H1 (cell line): ENCODE measurements at places on chromosomes 11 and 22.
A peak's percentile ranks its signal among the peaks of the same experiment; 100 is the strongest.

GRCh38 chr11:120089036-120090001 is 48.6 kb downstream of the TRIM29 start:
- H3K36me3 ChIP-seq: no peaks in the 10 kb centered on the region
- H3K27me3 ChIP-seq: peaks cover 2% of the 10 kb centered on the region; the same call in 1 of the 2 replicates
- no peak overlapping the region for H3K27ac ChIP-seq
- DNase-seq: no peak
- no peaks in the 10 kb centered on the region for H3K4me1 ChIP-seq

DNA sequence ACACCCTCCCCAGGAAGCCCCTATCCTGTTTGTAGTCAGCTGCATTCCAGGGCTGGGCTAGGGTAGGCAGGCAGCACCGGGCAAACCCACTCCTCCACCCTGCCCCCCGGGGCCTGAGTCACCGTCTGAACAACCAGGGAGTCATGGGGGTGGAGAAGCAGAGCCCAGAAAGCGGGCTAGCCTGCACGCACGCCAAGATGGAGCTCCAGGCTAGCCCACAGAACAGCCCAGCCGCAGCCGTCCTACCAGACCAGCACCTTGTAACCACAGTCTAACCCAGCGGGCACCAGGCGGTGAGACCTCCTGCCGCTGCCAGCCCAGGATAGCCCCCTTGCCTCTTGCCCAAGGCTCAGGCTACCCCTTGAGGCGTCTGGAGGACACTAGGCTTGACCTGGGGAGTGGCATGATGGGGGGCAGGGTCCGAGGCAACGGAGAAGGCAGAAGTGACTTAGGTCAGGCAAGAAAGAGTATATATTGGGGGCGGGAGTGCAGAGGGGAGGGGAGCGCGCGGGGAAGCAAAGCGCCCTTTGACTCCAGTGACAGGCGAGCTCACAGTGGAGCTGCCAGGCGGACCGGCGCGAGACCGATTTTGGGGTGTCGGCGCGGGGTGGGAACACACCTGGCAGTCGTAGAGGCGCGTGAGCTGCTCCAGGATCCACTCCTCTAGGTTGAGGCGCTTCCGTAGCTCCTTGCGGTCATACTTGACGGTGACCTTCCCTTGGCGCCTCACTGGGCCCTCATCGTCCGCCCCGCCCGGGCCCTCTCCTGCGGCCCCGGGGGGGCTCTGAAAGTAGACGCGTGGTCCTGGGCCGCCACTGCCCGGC is 734 bp downstream of the PPP1R14B start:
- H3K36me3 ChIP-seq: peaks cover 17% of the 10 kb centered on the region
- peak overlapping the region; percentile 56 for H3K4me3 ChIP-seq
- H3K4me1 ChIP-seq: peaks cover 41% of the 10 kb centered on the region
- no peak for DNase-seq

DNA sequence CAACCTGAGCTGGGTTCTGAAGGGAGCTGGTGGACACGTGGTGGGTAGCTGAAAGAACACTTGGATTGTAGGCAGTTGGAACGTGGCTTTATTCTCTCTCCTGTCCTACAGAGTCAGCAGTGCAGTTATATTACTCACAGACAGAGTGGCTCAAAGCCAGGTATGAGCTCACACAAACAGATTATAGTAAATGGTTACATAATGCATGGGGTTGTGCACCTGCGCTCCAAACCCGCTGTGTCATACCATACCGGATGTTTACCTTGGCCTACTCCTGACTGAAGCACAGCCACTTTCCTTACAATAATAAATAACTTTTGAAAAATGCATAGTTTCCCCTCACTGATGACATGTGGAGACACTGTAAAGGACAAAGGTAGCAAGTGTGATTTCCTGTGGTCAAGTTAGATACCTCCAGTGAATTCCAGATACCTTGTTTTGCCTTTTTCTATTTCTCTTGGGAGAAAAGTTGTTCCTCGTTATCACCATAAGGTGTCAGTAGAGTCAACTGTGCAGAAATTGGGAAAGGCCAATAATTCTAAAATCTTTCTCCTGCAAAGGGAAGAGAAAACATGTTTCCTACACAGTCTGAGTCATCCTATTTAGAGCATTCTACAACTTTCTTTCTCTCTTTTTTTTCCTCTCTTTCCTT is 13.5 kb downstream of the MS4A6A start:
- H3K4me3 ChIP-seq: no peak overlapping the region
- no peaks in the 10 kb centered on the region for H3K4me1 ChIP-seq
- no peaks in the 10 kb centered on the region for H3K27me3 ChIP-seq
- peak; percentile 49 for DNase-seq
- H3K27ac ChIP-seq: no peak overlapping the region

DNA sequence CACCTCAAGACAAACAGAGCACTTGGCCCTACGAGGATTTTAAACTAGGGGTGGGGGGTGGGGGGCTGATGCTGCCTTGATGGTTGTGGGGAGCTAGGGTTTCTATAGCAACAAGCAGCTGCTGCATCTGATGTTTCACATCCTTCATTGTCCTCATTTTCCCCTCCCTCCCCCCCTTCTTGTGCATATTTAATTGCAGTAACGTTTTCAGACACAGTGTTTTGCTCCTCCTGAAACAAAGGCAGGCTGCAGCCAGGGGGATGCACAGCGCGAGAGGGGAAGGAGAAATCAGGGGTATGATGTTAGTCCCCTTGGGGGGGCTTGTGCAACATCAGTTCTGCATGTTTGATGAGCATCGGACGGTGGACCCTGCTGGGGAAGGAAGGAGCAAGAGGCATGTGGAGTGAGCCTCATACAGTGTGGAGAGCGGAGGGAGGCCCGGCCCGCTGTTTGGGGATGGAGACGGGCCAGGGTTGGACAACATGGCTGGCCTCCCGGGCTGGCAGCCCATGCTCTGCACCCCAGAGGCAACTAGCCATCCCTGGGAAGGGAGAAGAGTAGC is 208.3 kb downstream of the CEP164 start:
- no peak overlapping the region for H3K4me3 ChIP-seq
- peaks cover 1% of the 10 kb centered on the region; the same call in 1 of the 2 replicates for H3K4me1 ChIP-seq
- H3K36me3 ChIP-seq: no peaks in the 10 kb centered on the region

GRCh38 chr11:64726867-64727530 is 4.0 kb upstream of the NRXN2 start:
- H3K27me3 ChIP-seq: peaks cover 9% of the 10 kb centered on the region
- no peak overlapping the region for H3K27ac ChIP-seq
- no peak overlapping the region for H3K4me3 ChIP-seq
- DNase-seq: no peak

DNA sequence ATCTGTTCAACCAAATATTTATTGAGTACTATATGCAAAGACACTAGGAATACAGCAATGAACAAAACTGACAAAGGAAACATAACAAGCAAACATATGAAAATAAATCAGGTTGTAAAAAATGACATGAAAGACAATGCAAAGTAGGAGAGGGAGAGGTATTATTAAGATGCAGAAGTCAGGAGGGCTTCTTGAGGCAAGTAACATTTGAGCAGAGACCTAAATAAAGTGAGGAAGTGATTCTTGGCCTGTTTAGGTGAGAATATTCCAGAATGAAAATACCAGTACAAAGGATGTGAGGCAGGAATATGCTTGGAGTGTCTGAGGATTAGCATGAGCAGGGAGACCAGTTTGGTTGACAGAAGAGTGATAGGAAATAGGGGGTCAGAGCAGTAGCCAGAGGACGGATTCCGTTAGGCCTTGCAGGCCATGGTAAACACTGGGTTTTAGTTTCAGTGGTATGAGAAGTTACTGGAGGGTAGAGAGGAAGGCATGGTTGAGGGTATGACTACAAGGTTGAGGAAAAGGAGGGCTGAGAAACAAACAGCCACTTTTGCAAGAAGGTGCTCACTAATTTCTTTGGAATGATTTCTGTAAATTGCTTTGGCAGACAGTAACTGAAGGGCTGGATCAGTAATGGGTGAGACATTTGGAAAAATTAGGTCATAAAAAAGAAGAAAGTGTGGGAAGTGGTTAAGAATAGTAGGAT is 191.9 kb downstream of the SWAP70 start:
- H3K27me3 ChIP-seq: no peaks in the 10 kb centered on the region
- H3K4me1 ChIP-seq: no peaks in the 10 kb centered on the region
- DNase-seq: no peak
- H3K36me3 ChIP-seq: peaks cover 8% of the 10 kb centered on the region
- H3K27ac ChIP-seq: no peak overlapping the region
- no peak overlapping the region for H3K4me3 ChIP-seq

- no peak overlapping the region for H3K4me3 ChIP-seq
- no peak overlapping the region for H3K27ac ChIP-seq
- DNase-seq: no peak
- H3K4me1 ChIP-seq: no peaks in the 10 kb centered on the region
- no peaks in the 10 kb centered on the region for H3K27me3 ChIP-seq
Measured at GRCh38 chr11:118491041-118491440, 36.2 kb upstream of the TTC36 start.

GRCh38 chr11:6654281-6655019 is 1.2 kb downstream of the DCHS1 start:
- peaks cover 7% of the 10 kb centered on the region; the same call in 1 of the 2 replicates for H3K4me1 ChIP-seq
- DNase-seq: peak; percentile 29
- no peak overlapping the region for H3K27ac ChIP-seq
- peaks cover 1% of the 10 kb centered on the region for H3K27me3 ChIP-seq
- H3K36me3 ChIP-seq: no peaks in the 10 kb centered on the region

- H3K4me3 ChIP-seq: no peak overlapping the region
- DNase-seq: no peak
- H3K27me3 ChIP-seq: no peaks in the 10 kb centered on the region
Measured at GRCh38 chr22:26265909-26266308, 96.6 kb downstream of the SEZ6L start.

DNA sequence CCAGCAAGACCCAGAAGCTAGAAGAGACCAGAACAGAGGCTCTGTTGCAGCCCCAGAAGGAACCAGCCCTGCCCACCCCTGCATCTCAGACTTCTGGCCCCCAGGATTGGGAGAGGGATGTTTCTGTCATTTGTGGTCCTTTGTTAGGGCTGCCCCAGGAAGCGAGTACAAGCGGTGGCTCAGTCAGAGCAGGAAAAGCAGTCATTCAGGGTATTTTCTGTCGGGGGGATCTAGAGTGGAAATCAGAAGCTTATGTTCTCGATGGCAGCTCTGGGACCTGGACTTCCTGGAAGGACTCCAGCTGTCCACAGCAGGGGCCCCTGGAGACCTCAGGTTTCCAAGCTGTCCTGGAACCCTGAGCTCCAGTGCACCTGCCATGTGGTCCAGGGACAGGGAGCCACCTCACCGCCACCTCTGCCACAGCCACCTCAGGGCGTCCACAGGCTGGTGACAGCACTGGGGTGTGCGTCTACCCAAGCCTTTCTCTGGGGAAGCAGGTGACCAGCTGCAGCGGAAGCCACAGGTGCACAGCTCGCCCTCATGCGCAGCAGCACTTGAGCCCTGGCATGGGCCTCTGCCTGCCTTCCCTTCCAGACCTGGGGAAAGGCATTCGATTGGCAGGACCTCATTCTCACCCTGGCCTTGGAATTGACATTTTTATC is 2.6 kb downstream of the KRTAP5-5 start:
- H3K4me3 ChIP-seq: no peak overlapping the region
- H3K36me3 ChIP-seq: no peaks in the 10 kb centered on the region
- DNase-seq: no peak
- H3K27ac ChIP-seq: no peak overlapping the region
- peaks cover 15% of the 10 kb centered on the region; the same call in 1 of the 2 replicates for H3K27me3 ChIP-seq

- peak; percentile 55 for DNase-seq
- H3K36me3 ChIP-seq: peaks cover 12% of the 10 kb centered on the region; the same call in 1 of the 2 replicates
- H3K27ac ChIP-seq: no peak overlapping the region
- no peaks in the 10 kb centered on the region for H3K27me3 ChIP-seq
Measured at GRCh38 chr11:77789731-77790476, 30.6 kb downstream of the RSF1 start.

- H3K4me3 ChIP-seq: no peak overlapping the region
- no peaks in the 10 kb centered on the region for H3K4me1 ChIP-seq
- DNase-seq: no peak
- no peak overlapping the region for H3K27ac ChIP-seq
- H3K36me3 ChIP-seq: no peaks in the 10 kb centered on the region
Measured at GRCh38 chr11:86483940-86484794, 109.5 kb downstream of the CCDC81 start.

GRCh38 chr11:24509114-24509513 is 12.3 kb downstream of the LUZP2 start:
- H3K27me3 ChIP-seq: no peaks in the 10 kb centered on the region
- DNase-seq: no peak
- no peaks in the 10 kb centered on the region for H3K36me3 ChIP-seq
- H3K4me3 ChIP-seq: no peak overlapping the region
- no peaks in the 10 kb centered on the region for H3K4me1 ChIP-seq

DNA sequence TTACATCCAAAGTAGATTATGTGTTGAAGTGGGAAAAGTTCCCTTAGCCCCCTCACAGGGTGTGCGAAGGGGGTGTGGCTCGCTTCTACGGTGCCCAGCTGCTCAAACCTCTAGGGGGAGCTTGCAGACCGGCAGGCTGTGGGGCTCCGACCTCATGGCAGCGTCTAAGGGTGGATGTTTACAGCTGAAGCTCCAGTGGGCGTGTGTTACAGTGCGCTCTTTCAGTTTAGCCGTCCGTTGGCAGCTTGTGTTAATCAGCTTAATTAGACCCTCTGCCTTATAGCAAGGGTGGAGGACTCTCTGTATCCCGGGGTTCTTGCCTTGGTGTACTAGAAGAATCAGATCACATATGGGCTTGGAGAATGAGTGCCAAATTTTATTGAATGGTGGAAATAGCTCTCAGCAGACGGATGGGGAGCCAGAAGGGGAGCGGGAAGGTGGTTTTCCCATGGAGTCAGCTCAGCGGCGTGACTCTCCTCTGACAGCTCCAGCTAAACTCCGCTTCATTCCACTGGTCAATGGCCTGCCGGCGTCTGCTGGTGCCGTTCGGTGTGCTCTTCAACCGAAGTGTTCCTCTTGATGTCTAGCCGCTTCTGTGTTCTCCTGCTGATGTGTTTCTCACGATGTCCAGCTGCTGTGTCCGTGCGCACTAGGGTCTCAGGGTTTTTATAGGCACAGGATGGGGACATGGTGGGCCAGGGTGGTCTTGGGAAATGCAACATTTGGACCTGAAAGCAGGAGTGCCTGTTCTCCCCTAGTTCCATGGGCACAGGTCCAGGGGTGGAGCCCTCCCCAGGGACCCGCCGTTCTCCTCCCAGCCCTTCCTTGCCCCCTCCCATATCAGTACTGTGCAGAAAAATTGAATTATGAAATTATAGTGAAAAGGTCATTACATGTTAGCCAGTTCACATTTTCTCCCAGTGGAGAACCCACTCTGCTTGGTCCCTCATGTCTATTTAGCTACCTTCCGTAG is 28.6 kb upstream of the OR10G7 start:
- H3K27me3 ChIP-seq: no peaks in the 10 kb centered on the region
- no peaks in the 10 kb centered on the region for H3K36me3 ChIP-seq
- H3K27ac ChIP-seq: no peak overlapping the region

- H3K27ac ChIP-seq: no peak overlapping the region
- DNase-seq: no peak
- no peak overlapping the region for H3K4me3 ChIP-seq
Measured at GRCh38 chr22:42725606-42726355, 5.1 kb upstream of the A4GALT start.

DNA sequence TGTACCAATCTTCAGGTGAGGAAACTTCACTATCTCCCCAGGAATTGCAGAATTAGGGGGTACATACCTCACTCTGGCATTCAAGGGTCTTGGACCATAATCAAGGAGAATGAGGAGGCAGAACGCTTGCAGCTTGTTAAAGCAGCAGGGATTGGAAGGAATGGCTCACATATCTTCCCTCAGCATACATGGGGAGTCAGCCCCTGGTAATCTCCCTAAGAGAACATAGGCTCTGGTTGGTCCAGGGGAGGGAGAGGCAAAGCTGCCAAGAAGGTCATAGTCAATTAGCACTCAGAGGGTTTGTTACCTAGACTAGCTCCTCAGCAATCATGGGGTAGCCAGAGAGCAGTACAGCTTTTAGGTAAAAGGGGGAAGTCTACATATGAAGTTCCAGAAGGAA is 256.8 kb downstream of the INSC start:
- no peak for DNase-seq
- no peaks in the 10 kb centered on the region for H3K27me3 ChIP-seq
- H3K4me3 ChIP-seq: no peak overlapping the region
- no peak overlapping the region for H3K27ac ChIP-seq
- no peaks in the 10 kb centered on the region for H3K36me3 ChIP-seq

- H3K4me3 ChIP-seq: no peak overlapping the region
- H3K36me3 ChIP-seq: no peaks in the 10 kb centered on the region
- no peak overlapping the region for H3K27ac ChIP-seq
Measured at GRCh38 chr11:76592961-76593360, 77.6 kb downstream of the LRRC32 start.
